ENCODE measurements at places on chromosomes 6 and 20.

- no peak for DNase-seq
Measured at GRCh38 chr6:9131616-9132015, 696.3 kb upstream of the SLC35B3 start.

DNA sequence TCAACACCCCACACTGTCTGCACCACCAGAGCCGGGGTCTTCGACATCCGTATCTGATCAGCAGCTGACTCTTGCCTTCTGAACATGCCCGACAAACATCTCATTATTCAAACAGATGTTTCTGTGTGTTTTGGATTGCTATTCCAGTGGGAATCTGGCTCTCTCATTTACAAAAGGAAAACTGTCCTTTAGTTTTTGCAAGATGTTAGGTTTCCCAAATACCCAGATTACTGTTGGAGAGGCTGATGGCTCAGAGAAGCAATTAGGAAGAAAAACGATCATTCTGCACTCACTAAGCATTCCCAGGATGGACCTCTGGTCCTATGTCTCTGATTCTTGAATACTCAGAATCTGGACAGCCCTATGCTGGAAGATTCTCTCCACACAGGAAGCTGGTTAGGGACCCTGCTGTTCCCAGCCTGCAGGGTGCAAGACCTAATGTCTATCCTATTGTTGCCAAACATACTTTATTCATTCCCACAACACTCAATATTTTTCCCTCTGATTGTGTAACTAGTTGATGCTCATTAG lies 532.9 kb downstream of the CDH26 start:
- no peak for DNase-seq

DNA sequence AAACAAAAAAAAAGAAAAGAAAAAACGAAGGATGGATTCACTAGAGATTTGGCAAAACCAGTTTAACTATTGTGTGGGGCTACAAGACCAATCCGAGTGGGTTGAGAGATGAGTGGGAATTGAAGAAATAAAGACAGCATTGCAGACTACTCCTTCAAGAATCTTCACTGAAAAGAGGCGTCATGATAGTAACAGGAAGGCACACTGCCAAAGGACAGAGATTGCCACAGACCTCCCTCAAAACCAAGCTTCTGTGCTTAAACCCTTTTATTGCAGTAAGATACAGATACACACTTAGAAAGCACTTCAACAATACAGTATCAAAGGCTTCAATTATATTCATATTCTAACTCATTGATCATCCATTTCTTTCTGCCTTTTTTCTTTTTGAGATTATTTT lies 103.9 kb downstream of the IPCEF1 start:
- no peak for DNase-seq

GRCh38 chr6:127518191-127518709 lies 885 bp downstream of the MTCL3 start:
- no peak for DNase-seq

- no peak for DNase-seq
Measured at GRCh38 chr20:23668477-23668951, 20.3 kb downstream of the CST4 start.

DNA sequence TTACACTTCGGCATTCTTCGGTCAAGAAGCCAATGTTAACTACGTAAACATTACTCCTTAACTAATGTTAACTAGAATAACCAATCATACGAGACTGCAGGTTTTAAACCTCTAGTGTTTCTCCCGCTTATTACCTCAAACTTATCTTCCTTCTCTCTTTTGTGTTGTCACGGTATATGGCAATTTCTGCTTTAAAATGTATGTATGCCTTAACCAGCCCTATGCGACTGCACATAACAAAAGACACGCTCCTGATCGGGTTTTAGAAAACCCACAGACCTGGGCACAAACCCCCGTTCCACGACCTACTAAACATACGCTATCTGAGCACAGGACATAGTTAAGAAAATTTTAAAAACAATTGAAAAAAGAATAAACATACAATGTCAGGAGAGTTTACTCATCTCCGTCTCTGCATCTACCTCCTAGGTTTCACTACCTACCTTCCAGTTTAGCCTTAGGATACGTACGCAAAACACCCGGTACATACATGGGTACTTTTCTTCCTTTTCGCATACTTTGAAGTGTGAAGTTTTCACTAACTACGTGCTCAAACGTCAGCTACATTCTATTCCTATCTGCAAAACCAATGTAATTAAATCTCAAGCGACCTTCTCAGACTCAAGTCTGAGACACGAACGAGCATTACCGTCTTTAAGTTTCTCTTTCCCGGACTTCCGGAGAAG lies 1.1 kb downstream of the CD164 start:
- DNase-seq = no peak

DNA sequence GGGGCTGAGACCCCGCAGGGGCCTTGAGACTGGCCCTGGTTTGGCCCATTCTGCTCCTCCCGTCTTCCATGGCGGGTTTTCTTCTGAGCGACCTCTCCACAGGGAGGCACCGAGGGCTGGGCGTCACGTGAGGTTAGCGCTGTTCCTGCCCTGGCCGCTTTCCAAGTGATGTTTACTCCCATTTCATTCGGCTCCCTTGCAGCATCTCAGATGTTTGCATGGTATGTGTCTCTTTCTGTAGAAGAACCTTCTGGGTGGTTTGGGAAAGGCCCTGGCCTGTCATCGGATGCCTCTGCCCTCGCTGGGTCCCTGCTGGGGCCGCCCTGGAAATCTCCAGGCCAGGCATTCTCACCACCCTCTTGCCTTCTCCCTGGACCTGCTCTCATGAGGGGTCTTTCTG lies 17.3 kb downstream of the RAMACL start:
- DNase-seq = no peak

GRCh38 chr6:43972913-43973300 lies 154.3 kb downstream of the MRPL14 start:
- DNase-seq = no peak

DNA sequence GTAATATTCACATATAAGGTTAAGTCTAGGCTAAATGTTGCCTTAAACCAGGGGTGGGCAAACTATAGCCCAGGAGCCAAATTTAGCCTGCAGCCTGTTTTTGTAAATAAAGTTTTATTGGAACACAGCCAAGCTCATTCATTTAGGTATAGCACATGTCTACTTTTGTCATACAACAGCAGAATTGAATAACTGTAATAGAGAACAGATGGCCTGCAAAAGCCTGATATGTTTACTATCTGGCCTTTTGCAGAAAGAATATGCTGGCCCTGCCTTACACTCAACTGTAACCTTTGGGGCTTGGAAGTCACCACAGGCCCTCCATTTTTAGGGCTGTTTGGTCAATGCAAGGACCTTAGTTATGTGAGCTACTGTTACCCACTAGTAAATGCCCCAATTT lies 17.7 kb upstream of the BCLAF1 start:
- no peak for DNase-seq

- DNase-seq = no peak
Measured at GRCh38 chr6:136862662-136863061, 40.3 kb downstream of the PEX7 start.

DNA sequence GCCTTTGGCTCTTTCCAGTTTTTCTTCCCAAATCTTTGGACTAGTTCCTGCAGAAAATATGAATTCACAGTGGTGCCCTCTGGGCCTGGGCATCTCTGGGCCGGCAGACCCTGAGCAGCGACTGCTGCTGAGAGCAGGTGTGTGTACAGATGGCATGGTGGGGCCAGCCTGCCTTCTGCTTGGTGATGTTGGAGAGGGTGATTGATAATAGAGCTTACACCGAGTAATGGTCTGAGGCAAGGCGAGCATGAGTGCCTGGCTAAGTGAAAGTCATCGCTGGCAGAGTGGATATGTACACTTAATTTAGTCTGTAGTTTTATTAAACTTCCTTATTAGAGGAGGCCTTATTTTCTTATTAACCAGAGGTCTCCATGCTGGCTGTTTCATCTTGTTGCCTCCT lies 156.9 kb downstream of the CDKAL1 start:
- DNase-seq = no peak

- no peak for DNase-seq
Measured at GRCh38 chr6:109292420-109292819, 89.8 kb downstream of the CD164 start.

- no peak for DNase-seq
Measured at GRCh38 chr6:33013608-33014007, 4.2 kb upstream of the HLA-DOA start.

GRCh38 chr20:39752262-39752876 lies 790.2 kb downstream of the DHX35 start:
- DNase-seq = no peak

- no peak for DNase-seq
Measured at GRCh38 chr6:156781861-156782631, 4.9 kb downstream of the ARID1B start.

- DNase-seq = no peak
Measured at GRCh38 chr6:113668641-113669408, 188.3 kb upstream of the MARCKS start.

- no peak for DNase-seq
Measured at GRCh38 chr20:50834599-50835005, 39.7 kb downstream of the BCAS4 start.

DNA sequence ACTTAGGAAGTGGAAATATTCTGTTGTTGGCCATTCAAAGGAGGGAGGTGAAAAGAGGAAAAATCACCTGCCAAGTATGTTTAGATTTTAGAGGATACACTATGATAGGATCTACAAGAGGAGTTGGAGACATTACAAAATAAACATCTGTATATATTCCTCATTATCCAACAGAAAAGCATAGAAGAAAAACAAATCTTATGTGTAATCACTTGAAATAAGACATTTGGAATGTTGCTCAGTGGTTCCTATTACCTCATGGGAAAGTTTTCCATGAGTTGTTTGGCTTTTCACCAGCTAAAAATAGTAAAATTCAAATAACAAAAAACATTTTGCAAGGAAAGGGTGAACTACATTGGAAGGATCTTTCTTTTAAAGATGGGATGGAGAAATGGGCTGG lies 76.7 kb upstream of the CARMIL1 start:
- DNase-seq = no peak

DNA sequence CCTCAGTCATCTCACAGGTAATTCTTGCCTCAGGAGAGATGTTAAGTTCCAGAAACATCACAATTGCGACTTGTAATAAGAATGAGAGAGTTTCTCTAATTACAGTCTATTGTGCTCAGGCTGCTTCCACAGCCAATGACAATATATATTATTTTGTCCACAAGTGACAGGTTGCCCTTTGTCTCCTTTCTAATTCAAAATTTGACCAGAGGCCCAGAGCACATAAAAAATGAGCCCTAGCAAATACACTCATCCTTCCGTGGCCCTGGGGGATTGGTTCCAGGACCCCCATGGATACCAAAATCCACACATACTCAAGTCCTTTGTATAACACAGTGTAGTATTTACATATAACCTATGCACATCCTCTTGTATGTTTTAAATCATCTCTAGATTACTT lies 88.1 kb upstream of the TMEM170B start:
- no peak for DNase-seq

- DNase-seq = no peak
Measured at GRCh38 chr20:48335308-48336050, 492.3 kb downstream of the PREX1 start.

DNA sequence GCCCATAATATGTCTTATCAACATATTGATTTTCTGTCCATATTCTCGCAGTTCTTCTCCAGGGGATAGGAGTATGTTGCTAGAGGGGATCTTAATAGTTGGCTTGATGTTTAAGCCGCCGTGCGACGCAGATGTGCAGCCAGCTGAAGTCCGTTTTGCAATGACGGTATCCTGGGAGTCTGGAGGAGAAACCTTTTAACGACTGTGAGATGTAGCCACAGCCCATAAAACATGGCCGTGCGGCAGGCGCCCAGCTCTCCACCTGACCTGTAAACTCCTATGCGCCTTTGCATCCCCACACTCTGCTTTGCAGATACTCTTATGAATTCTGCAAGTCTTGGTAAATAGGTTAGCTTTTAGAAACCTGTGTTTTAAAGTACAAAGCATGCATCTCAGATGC lies 36.9 kb downstream of the BMP6 start:
- no peak for DNase-seq

- DNase-seq = no peak
Measured at GRCh38 chr6:35181308-35181932, 32.3 kb upstream of the SCUBE3 start.

- DNase-seq = no peak
Measured at GRCh38 chr20:41654292-41654691, 36.1 kb upstream of the CHD6 start.

DNA sequence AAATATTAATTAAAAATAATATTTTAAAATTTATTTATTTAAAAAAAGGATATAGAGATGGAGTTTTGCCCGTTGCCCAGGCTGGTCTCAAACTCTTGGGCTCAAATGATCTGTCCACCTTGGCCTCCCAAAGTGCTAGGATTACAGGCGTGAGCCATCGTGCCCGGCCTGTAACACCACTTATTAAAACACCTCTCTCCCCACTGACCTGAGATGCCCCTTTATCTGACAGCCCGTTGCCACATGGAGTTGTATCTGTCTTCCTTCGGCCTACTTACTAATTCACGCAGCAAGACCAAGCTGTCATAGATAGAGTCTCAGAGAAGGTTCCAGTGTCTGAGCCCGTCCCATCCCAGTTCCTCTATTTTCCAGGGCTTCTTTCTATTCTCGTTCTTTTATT lies 30.7 kb downstream of the KIF25 start:
- DNase-seq = no peak

DNA sequence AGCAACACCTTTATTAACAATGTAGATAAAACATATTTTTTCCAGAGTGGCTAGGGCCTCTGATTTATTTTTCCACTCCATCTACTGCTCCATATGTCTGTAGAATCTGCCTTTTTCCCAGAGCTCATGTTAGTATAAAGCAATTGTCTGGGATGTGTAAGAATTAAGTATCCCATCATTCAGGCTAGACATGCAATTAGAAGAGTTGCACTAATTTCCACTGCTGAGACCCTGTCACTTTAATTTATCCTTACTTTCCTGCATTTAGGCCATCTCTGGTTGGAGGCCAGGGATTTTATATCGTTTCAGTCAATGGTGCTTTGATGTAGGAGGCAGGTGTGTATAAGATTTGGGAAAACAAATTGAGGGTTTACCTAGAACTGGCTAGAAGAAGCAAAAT lies 286.1 kb upstream of the POU3F2 start:
- no peak for DNase-seq

GRCh38 chr20:35539756-35540212 lies 2.1 kb upstream of the ERGIC3 start:
- DNase-seq = no peak

- DNase-seq = no peak
Measured at GRCh38 chr6:46963626-46964025, 41.9 kb upstream of the ADGRF5 start.

DNA sequence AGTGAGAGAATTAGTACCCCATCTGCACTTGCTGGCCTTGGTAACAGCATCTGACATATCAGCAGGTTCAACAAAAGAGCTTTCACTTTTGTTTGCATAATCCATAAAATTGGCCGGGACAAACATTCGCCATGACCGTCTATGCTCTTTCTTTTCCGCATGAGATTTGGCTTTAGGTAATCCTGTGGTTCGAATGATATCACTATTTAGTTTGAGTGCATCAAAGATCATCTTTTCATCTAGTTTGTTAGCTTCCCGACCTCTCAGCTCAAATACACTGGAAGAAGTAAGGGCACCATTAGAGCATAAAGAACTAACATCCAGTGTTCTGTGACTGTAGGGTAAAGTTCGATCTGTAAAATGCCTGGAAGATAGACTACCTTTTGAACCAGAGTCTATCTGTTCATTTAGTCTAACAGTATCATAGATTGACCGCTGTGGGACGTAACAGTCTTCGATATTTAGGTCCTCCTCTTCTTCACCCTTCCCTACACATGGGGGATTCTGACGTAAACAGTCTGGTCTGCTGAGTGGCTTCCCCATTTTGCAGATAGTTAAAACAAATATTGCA lies 101.6 kb downstream of the DST start:
- no peak for DNase-seq
